ENCODE measurements at places on chromosomes 13 and 19. TPM values are rescaled to one million over a fixed set of nuclear protein-coding genes. Genes with fewer than 3 reads are reported as not detected.

Gene SCAF1
- 70.3 TPM for total RNA-seq

Gene CNOT3
- total RNA-seq = 77.0 TPM

Gene CYP2S1
- 26.4 TPM for total RNA-seq

Gene SIGLEC7
- total RNA-seq = not detected

Gene RNF17
- not detected for total RNA-seq

Gene CGB1
- total RNA-seq = 0.64 TPM

All from A549 treated with CpdA at 1 μM for 4 hours (cell line).